ENCODE measurements at places on chromosomes 16 and 17.
A peak's percentile ranks its signal among the peaks of the same experiment; 100 is the strongest.

DNA sequence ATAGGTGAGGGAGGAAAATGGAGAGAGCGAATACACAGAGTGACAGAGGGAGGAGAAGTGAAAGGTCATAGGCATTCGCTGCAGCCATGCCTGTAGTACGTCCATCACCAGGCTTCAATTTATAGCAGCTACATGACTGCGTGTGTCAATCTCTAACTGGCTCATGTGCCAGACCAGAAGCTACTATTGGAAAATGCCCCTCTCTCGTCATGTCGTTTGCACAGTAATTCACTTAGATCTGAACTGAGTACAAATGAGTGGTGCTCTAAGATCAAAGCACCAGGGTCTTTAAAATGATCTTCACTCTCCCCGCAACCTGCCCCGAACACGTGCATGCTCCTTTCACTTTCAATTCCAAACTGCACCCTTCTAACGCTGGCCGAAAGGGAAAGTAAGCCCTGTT lies 51.3 kb downstream of the ADCY9 start:
- no peak for DNase-seq

GRCh38 chr17:81523402-81524038 lies 4.7 kb upstream of the FSCN2 start:
- DNase-seq: no peak

DNA sequence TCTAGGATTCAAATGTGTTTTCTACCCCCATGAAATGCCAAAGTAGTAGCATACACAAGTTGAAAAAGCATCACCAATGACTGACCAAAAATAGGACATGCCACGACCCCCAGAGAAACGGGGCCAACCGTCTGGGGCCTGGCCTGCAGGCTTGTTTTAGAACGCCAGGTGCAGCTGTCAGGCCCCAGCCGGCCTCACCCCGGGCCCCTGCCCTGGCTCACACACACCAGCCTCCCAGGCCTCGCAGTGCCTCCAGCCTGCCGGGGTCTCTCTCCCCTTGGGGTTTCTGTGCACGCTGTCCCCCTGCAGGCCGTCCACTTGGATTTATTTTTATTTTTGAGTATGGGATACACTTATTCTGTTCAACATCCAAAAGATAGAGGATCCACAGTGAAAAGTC lies 7.9 kb downstream of the KATNB1 start:
- no peak for DNase-seq

GRCh38 chr16:13083681-13084080 lies 182.3 kb downstream of the SHISA9 start:
- DNase-seq: no peak

DNA sequence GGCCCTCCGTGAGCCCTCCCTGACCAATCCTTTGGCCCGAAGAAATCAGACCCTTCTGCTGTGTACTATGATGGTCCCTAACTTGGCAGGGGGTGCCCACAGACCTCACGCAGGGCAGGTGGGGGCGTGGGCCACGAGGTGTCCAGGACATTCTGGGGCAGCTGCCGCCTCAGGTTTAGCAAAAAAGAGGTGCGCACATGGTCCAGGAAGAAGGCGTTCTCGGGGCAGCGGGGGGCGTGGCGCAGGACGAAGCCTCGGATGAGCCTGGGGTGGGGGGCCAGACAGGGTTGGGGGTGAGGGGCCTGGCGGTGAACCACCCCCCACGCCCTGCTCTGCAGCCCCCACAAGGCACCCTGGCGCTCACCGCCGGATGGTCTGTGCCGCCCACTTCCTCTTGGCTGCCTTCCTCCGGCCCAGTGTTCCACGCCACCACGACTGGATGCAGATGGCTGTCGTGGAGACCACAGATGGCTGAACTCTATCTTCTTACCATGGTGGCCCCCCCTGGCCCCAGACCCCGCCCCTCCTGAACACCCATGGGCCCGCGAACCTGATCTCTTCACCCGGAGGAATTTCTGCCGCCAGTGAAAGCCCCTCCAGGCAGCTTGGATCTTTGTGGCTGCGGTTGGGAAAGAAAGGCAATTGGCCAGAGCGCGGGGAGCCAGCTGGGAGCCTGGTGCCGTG lies 14.2 kb upstream of the CRK start:
- DNase-seq: no peak

GRCh38 chr17:6797718-6798351 lies 21.8 kb downstream of the FBXO39 start:
- no peak for DNase-seq

GRCh38 chr17:77208217-77208808 lies 67.5 kb downstream of the SEC14L1 start:
- DNase-seq: peak; percentile 48

DNA sequence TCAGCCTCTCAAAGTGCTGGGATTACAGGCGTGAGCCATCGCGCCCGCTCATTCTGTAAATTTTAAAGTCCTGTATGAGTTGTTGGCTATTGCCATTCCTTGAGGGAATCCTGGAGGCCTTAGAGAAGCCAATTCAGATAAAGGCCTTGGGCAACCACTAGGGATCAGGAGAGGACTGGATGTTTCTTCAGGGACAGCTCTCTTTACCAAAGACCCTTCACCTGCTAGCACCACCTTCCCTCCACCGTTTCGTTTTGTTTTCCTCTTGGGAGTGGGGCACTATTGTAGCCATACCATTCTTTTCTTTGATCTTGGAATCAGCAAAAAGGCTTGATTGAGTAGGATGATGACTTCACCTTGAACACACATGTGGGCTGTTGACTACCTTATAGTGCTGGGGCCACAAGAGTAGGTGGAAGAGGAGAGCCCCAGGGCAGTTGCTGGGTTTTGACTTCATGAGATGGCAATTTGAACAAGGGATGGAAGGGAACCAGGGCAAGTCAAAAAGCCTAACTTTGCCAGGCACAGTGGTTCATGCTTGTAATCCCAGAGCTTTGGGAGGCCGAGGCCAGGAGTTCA lies 7.0 kb upstream of the ANKRD40CL start:
- DNase-seq: no peak

- no peak for DNase-seq
Measured at GRCh38 chr16:698911-699671, 6.5 kb downstream of the FBXL16 start.

DNA sequence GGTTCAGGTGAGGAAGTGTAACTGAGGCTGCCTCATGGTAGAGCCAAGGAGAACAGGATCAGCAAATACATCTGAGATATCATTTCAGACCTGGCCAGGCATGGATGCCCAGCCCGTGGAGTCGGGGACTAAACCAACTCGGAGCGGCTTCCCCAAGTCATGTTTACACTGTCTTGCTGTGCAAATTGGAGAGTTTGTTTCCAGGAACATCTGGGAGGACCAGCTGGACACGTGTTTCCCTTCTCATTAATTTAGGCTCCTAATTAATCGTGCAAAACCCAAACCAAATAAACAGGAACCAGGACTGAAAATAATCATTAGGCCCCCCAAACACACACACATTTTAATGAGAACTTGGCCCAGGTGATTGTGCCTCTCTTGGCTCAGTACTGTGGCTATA lies 70.9 kb upstream of the SALL1 start:
- DNase-seq: no peak

GRCh38 chr16:19875900-19876299 lies 8.7 kb downstream of the GPRC5B start:
- DNase-seq: no peak

DNA sequence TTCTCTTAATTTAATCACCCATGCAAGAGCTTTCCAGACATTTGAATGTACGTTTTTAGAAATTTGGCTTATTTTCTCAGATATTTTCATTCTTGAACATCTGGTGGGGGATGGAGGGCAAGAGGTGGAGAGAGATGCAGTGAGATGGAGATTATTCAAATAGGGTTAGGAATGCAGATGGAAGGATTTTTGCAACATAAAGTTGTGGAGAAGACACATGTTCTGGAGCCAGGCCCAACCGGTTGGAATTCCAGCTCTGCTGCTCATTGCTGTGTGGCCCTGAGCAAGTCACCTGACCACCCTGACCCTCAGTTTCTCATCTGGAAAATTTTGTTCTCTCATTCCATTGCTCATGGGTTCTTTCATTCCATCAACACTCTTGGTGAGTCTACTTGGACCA lies 66.9 kb downstream of the IRX3 start:
- DNase-seq: no peak

DNA sequence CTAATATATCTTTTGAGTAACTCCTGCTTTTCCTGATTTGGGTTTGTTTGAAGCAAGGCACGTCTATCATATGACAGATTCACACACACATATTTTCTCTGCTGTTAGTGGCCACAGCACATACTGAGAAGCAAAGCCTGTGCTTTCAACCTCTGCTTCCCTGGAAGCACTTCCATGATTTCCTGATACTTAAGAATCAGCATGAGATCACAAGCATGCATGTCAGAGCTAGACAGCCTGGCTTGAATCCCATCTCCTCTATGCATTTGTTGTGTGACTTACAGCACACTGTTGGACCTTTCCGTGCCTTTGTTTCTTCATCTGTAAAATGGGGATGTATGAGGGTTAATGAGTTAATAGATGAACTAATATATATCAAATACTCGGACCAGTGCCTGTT lies 151.1 kb upstream of the NOL11 start:
- DNase-seq: no peak

DNA sequence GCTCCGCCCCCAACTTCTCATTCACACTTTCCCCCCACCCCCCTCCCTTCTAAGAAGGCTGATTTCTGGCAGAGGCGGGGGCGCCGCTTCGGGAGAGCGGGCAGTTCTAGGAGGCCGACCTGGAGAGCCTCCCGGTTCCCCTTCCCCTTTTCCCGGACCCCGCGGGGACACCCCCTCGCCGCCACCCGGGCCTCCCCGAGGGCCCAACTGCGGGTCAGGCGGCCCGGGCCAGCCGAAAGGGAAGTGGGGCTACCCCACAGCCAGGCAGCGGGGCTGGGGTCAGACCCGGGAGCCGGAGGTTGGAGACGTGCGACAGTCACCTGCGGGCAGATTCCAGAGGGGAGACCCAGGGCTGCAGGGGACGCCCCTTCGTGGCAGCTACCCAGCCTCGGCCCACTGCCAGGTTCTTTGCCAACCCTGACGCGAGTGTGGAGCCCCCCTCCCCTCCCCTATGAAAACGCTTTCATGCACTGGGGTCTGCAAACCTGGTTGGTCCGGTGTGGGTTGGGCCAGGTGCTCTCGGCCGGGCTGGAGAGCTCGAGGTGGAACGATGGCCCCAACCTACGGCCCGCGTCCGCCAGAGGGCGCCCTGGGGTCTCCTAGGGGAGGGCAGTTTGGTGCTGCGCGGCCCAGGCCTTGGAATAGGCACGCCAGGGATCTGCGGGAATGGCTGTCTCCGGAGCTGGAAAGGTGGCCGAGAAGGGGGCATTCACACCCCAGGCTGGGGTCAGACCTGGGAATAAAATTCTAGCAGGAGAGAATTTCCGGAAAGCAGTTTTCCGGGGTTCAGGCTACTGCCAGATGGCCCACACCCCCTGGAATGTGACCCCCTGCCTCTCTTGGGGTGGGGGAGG lies 721 bp upstream of the SOCS3 start:
- DNase-seq: peak; percentile 94

DNA sequence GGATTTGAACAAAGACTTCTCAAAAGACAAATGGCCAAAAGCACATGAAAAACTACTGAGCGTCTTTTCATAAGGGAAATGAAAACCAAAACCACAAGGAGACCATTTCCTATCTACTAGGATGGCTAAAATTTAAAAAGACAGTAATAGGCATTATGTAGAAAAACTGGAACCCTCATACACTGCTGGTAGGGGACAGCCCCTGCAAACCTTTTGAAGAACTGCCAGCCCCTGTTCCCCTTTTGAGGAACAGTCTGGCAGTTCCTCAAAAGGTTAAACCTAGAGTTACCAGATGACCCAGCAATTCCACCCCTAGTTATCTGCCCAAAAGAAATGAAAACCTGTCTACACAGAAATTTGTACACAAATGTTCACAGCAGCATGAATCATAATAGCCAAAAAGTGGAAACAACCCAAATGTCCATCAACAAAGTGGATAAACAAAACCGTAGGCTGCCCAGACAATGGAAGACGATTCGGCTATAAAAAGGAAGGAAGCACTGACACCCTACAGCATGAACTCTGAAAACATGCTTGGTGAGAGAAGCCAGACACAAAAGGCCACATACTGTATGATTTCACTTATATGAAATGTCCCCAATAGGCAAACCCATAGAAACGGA lies 22.9 kb downstream of the CDIP1 start:
- no peak for DNase-seq

GRCh38 chr17:9700754-9701476 lies 55.6 kb downstream of the USP43 start:
- DNase-seq: no peak

GRCh38 chr16:85124636-85125346 lies 12.5 kb upstream of the CIBAR2 start:
- DNase-seq: no peak

DNA sequence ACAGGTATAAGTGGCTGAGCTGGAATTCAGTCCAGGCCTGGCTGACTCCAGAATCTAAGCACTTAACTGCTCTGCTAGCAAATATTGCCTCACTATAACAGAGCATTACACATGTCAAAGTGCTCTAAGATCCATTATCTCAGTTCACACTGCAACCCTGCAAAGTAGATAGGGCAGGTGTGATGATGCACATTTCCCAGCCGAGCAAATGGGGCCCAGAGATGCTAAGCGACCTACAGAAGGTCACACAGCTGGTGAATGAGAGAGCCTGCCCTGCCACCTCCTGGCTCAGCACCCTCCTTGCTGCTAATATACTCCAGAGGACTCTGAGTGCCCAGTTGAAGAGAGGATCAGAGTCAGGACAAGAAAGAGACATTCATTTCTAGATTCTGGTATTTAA lies 73.6 kb upstream of the CCL1 start:
- DNase-seq: no peak

- DNase-seq: peak; percentile 72
Measured at GRCh38 chr17:20992987-20993862, 49.6 kb downstream of the USP22 start.

DNA sequence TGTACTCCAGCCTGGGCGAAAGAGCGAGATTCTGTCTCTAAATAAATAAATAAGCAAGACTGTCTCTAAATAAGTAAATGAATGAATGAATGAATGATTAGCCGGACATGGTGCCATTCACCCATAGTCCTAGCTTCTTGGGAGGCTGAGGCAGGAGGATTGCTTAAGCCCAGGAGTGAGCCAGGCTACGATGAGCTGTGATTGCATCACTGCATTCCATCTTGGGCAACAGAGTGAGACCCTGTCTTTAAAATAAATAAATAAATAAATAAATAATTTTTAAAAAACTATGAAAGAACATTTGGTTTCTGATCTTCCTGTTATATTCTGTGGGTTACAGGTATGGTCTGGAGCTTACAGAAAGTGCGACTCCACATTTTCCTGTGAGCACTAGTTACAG lies 65.0 kb downstream of the C17orf58 start:
- DNase-seq: no peak

All from ELR (cell line).